ENCODE measurements at places on chromosomes 4 and X.

- DNase-seq, result no peak
Observed at GRCh38 chr4:139054791-139055505, 39.4 kb downstream of the NOCT start.

DNA sequence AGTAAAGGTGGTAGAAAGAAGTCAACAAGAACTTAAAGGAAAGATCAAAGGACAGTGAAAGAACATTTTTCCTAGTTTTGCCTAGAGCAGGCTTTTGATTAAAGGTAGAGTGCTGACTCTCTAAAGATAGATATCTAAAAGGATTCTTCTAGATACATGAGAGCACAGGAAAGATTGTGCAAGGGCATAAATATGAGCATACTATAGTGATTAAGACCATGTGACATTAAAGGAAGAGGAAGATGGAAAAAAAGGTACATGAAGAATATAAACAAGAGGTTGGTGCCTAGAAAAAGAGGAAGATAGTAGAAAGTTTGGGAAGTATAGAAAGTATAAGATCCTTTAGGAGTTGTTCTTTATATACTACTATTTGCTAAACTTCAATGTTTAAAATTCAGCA, 26.1 kb upstream of the TET2 start:
- no peak for DNase-seq

DNA sequence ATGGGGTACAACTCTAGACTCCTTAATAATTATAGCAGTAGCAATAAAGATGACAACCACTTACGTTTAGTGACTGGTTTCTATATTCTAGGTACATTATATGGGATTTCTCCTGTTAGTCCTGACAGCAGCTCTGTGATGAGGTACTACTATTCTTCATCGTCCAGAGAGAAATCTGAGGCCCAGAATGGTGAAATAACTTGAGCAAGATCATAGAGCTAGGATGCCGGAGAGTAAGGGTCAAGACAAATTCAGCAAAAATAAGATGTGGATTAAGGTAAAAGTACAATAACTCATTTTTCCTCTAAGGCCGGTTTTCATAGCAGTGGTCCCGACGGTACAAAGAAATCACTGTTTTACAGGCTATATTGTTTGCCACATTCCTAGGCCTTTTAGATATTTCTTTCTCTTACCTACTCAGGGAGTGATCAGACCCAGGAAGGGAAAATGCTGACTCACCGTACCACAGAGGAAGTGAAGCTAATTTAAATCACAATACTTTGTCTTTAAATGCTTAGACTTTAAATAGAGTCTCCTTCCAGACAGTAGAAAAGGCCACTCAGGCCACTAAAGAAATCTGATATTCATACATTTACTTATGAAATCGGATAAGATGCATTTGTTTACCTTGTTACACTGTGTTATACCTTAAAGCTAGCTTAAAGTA, 2023.0 kb upstream of the AGA start:
- DNase-seq, result no peak

DNA sequence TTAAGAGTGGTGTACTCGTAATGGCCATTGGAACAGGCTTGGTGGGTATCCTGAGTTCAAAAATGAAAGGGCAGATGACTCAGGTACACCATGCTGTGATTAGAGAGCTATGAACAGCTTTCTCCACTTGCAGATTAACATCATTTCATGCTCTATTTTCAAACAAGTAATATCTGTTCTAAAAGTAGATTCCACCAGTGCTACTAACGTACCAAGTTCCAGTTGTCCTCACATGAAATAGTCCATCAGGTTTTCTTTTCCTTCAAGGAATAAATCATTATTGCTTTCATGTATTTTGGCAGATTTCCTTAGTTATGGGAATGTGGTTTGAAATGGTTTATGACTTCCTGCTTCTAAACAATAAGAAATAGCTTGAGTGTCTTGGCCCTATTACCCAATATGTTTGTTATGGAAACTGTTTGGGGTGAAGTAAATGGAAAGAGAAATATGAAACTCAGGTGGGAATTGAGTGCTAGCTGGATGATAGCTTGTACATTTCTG, 49.9 kb downstream of the PCDH7 start:
- DNase-seq, result no peak

DNA sequence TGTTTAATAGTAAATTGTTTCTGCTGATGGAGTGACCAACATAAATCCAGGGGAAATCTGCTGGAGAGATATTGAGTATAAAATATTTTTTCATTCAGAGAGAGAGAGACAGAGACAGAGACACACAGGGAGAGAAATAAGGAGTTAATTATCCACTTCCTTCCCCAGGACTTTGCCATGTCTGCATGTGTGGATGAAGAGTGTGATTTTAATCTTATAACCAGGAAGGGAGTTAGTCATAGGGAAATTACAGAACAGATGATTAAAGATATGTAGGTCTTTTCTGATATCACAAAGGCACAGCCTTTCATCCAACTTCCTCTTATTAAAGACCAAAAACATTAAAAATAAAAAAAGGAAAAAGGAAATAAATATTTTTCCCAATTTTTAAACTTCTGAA, 526.3 kb downstream of the SPRY1 start:
- no peak for DNase-seq

- DNase-seq, result no peak
Observed at GRCh38 chr4:70269674-70270073, 27.3 kb downstream of the CSN3 start.

GRCh38 chr4:48710446-48711209, 69.5 kb downstream of the FRYL start:
- DNase-seq, result no peak

GRCh38 chr4:33045334-33045733, 2325.2 kb downstream of the PCDH7 start:
- DNase-seq, result no peak

Measured in mucosa of descending colon (tissue), 3 donors.